CD4-positive, alpha-beta T cell treated with Interferon alpha-2 for 1 hour (primary cell): ENCODE measurements at places on chromosomes 16 and 17.

- no peak for DNase-seq
Measured at GRCh38 chr17:7440113-7440833, 961 bp downstream of the FGF11 start.

DNA sequence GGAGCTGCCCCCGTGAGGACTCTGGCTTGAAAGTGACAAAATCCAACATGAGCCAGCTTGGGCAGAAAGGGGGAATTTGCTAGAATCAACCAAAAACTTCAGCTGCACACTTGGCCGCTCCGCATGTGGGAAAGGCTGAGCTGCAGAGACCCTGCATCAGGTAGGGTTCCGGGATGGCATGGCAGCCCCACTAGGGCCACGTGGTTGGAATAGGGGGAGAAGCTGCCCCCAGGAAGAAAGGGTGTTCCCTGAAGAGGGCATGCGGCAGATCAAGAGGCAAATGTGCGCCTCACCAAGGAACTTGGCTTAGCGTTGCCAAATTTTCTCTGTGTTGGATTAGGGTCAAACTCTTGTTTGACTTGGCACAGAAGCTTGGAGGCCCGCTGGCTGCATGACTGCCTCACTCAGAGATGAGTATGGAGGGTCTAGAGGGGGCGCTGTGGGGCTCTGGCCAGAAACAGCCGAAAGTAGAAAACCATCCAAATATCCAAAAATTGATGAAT lies 29.2 kb upstream of the WFIKKN2 start:
- no peak for DNase-seq

GRCh38 chr17:64537488-64537887 lies 30.7 kb downstream of the CEP95 start:
- no peak for DNase-seq

DNA sequence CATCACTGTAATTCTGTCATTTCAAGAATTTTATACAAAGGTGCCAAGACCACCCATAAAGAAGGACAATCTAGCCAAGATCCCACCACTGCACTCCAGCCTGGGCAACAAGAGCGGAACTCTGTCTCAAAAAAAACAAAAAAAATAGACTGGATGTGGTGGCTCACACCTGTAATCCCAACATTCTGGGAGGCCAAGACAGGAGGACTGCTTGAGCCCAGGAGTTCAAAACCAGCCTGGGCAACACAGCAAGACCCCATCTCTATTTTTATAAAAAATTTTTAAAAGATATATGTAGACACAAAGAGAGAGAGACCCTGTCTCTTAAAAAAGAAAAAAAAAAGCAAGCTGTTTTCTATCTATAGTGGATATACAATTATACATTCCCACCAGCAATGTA lies 8.8 kb downstream of the UBE2G1 start:
- DNase-seq, result no peak

- peak; percentile 25 for DNase-seq
Measured at GRCh38 chr17:28509789-28510188, 3.6 kb downstream of the FOXN1 start.

DNA sequence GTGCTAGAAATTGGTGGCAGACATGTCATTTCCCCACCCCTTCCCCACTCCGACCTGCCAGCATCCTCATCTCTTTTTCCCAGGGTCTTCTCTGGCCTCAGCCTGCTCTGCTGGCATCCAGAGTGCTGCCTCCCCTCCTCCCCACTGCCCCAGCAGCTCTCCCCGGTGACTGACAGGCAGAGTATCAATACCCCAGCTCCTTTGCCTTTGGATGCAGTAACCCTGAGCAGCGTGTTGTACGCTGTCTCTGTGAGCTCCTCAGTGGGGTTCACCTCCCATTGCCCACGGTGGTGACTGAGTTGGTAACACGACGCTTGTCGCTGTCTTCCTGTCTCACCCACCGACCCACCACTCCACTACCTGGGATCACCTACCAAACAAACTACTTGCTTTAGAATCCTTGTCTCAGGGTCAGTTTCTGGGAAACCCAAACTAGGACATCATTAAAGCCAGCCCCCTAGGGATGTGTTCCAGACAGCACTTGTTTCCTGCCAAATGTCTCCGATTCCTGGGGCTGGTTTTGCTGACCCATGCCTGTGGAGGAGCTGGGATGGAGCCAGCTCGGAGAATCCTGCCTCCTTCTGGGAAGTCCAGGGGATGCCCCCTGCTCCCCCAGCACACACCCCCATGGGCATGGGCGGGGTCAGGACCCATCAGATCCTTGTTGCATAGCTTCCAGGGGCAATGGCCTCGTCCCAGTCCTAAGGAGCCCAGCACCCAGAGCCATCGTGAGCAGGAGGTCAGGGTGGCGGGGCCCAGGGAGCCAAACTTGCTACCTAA lies 8.3 kb upstream of the SBK1 start:
- no peak for DNase-seq

- DNase-seq, result no peak
Measured at GRCh38 chr16:22355487-22355908, 18.9 kb downstream of the CDR2 start.

GRCh38 chr17:31492880-31493655 lies 101.6 kb downstream of the RAB11FIP4 start:
- DNase-seq, result peak; percentile 61

GRCh38 chr17:43365356-43365755 lies 33.4 kb upstream of the ARL4D start:
- DNase-seq, result no peak

DNA sequence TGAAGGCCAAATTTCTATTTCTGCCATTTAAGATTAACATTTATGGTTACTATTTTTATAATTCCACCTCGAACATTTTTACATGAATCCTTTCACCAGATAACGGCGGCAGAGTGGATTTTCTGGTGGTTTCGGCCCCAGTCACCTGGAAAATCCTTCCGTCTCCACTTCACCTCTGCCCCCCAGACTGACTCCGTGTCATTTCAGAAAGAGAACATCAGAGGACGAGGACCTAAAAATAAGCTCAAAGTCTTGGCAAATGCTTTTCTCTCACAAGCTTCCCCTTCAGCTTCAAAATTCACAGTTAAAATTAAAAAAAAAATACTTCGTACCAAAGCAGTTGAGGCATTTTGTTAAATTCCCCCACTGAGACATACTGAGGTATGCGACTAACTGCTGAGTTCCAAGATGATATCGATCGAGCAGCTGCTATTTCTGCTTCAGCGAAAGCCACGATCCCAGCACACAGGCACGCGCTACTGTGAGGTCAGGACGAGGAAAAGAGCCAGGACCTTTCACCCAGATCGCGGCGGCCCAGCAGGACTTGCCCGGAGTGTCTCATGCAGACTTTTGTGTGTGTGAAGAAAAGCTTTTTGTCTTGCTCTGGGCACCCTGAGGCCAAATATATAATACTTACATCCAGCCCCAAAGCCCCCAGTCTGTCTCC lies 36.8 kb downstream of the ASPA start:
- DNase-seq, result no peak

GRCh38 chr17:21513012-21513570 lies 136.9 kb downstream of the KCNJ12 start:
- DNase-seq, result peak; percentile 74

GRCh38 chr16:69399361-69399760 lies 13.6 kb upstream of the TERF2 start:
- DNase-seq, result no peak

- DNase-seq, result no peak
Measured at GRCh38 chr17:901191-901950, 78.2 kb downstream of the NXN start.

DNA sequence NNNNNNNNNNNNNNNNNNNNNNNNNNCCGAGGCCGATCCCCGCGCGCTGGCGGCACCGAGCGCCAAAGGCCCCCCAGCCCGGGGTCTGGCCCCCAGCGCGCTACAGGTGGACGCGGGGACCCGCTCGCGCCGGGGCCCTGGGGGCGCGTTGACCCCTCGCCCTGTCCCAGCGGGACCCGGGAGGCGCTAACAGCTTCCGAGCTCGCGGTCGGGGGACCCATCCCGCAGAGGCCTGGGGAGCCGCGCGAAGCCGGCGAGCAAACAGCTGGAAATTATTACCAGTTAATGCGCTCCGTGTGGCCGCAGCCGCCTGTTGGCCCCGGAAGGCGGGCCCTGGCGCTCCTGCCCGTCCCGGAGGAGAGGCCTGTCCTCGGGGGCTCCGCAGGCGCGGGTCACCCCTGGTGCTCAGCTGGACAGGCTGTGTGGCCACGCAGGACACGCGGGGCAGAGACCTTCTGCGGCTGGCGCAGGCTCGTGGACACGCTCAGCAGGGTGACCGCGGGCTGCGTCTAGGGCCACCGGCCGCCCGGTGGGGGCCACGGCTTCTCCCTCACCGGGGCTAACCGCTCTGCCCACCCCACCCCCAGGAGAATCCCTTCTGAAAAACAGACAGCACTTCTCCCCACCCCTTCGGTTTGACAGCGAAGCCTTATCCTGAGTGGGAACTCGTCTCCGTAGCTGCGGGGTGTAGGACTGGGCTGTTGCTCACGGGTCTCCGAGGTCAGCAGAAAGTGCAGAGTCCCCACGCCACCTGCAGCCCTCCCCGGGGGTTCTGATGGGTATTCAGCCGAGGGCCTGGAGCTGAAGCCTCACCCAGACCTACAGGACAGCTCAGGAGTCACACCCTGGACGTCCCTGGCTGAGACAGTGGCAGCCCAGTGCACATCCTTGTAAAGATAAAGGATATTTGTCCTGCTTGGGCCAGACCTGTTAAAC lies 138.7 kb upstream of the RPH3AL start:
- DNase-seq, result peak; percentile 18

GRCh38 chr17:64413513-64413912 lies 22.9 kb upstream of the PECAM1 start:
- no peak for DNase-seq

- no peak for DNase-seq
Measured at GRCh38 chr17:76079535-76079955, 563 bp downstream of the ZACN start.

GRCh38 chr17:44309472-44309871 lies 1.1 kb downstream of the RUNDC3A start:
- no peak for DNase-seq
